ENCODE measurements at places on chromosomes 2 and 18.

- no peak for DNase-seq
Measured at GRCh38 chr2:235934059-235934773, 234.0 kb downstream of the GBX2 start.

GRCh38 chr2:169077674-169078240 is 8.4 kb downstream of the DHRS9 start:
- DNase-seq: no peak

DNA sequence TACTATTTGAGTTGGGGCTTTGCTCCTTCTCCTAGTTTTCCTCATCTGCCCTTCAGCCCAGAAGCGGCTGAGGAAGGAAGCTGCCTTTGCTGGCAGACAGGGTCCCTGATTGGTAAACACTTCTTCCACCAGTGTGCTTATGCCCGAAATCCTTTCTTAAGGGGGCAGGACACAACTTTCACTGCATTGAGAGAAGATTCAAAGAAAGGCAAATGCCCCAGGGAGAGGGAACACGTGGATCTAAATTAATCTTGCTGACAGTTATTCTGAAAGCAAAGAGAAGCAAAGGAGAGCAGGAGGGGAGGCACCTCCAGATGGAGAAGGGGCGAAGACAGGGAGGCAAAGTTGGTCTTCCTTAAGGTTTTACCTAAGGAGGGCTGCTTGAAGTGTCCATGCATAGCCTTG is 92.1 kb upstream of the EFEMP1 start:
- DNase-seq: no peak

DNA sequence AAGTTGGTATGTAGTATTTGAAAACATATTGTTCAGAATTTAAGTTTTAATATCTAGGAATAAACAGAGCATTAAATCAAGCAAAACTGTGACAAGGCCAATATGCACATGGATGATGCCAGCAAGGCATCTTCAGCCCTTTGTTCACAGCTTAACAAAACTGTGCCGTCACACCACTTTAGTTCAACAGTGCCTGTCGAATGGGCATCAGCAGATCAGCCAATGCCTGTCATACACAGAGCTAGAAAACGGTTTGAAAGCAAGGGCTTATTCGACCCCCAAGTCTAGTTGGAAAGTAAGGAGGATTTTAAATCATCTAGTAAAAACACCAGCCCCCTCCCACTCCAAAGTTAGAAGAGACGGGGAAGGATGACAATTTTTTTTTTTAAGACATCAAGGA is 16.7 kb downstream of the ZEB2 start:
- DNase-seq: no peak

DNA sequence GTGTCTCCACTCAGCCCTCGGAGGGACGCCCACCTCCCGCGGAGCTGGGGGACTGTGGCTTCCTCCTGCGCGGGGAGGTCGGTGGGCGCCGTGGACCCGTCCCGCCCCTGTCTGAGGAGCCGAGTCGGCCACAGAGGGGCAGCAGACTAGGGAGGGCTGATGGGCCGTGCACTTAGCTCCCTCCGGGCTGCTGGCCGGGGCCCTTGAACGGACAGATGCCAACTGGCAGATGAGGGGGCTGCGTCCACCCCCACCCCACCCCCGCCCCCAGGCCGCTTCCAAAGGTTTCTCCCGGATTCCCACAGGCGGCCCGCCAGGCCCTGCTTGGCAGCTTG is 10.4 kb upstream of the UBE2F start:
- no peak for DNase-seq

GRCh38 chr2:68696554-68696953 is 38.1 kb upstream of the ARHGAP25 start:
- no peak for DNase-seq

DNA sequence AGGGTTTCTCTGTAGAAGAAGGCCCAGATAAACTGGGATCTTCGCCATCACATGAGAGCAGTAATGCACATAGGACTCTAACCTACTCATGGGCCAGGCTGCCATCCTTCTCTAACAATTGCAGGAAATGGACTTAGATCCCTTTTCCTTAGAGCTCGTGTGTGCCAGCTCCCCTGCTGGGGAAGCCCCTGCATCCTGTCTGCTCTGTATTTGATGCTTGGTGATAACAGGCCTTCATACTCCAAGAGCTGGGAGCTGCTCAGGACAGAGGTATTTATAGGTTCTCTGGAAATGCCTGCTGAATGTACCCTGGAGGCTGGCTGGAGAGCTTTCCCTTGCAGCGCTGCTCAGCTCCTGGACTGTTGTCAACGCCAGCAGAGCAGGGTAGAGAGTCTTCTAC is 249.6 kb downstream of the MTX2 start:
- no peak for DNase-seq

DNA sequence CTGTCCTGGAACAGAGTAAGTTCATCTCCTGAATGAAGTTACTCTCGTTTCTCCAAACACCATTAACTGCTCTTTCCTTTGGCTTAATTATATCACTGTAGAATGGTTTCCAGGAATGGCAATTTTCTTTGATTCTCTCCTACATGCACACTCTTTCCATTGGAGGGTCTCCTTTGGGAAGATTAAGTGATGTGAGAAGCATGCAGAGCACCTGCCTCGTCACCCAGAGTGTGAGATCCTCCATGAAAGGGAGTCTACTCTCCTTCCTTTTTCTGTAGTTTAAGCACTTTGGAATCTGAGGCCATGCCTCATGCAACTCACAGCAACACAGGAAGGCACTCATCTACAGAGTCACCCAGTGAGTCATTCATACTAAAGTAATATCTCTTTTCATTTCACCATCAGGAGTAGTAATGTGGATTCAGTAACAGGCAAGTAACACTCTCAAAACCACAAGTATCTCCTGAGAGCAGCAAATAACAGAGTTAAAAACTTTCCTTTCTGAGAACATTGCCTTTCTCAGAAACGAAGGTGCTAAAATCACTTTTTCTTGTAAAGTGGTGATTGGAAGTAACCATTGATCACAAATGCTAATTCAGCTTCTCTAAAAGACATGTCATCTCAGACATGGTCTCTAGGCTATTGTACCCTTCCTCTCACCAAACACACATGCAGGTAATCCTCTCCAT is 52.8 kb upstream of the IL1RL1 start:
- DNase-seq: no peak

GRCh38 chr18:6718267-6718666 is 11.2 kb upstream of the ARHGAP28 start:
- no peak for DNase-seq

DNA sequence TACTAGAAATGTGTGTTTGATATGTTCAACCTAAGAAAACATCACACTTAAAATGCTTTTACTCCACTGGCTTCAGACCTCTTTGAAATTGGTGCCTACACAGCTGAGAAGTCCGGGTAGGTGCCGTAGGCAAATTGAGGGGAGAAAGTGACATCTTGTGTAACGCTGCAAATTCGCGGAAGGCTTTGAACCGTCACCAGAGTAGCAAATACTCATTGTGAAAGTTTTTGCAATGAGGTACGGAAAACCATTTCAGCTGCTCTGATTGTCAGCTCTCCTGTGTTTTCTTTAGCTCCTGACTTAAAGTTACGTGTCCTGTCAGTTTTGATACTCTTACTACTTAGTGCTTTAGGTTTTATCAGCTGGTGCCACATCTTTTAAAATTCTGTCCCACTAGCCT is 224.5 kb downstream of the FAM210A start:
- no peak for DNase-seq

- DNase-seq: no peak
Measured at GRCh38 chr2:63050334-63051041, at the start of gene OTX1. TSS of gene OTX1 (plus strand) at chr2:63050830. CDS start at chr2:63052991, 2,161 bp downstream.

DNA sequence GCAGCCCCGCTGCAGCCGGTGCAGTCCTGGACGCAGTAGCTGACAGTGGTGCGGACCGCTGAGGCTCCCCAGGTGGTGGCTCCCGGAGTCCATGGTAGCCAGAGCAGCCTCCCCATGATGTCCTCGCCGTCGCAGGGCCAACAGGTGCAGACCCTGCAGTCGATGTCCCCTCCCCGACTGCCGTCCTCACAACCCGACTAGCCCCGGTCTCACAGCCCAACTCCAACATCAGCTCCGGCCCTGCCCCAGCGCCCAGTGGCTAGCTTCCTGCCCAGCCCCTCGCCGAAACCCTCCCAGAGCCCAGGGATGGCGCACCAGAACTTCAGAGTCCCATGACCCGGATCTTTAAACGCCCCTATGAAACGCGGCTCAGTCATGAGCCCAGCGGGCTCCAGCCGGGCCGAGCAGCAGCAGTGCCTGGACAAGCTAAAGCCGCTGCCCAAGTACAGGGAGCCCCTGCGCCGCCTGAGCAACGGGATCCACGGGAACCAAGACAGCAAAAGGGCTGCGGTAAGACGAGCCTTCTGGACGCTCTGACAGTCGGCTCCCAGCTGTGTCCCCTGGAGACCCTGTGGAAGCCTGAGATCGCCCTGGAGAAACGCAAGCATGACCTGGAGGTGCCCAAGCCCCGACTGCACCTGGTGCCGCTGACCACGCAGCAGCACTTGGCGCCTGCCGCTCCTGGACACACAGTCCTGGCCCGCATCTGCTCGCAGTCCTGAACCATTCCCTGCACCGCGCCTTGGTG is 53.8 kb upstream of the TUBA3E start:
- no peak for DNase-seq

GRCh38 chr18:55268151-55268601 is 308.9 kb upstream of the CCDC68 start:
- no peak for DNase-seq

DNA sequence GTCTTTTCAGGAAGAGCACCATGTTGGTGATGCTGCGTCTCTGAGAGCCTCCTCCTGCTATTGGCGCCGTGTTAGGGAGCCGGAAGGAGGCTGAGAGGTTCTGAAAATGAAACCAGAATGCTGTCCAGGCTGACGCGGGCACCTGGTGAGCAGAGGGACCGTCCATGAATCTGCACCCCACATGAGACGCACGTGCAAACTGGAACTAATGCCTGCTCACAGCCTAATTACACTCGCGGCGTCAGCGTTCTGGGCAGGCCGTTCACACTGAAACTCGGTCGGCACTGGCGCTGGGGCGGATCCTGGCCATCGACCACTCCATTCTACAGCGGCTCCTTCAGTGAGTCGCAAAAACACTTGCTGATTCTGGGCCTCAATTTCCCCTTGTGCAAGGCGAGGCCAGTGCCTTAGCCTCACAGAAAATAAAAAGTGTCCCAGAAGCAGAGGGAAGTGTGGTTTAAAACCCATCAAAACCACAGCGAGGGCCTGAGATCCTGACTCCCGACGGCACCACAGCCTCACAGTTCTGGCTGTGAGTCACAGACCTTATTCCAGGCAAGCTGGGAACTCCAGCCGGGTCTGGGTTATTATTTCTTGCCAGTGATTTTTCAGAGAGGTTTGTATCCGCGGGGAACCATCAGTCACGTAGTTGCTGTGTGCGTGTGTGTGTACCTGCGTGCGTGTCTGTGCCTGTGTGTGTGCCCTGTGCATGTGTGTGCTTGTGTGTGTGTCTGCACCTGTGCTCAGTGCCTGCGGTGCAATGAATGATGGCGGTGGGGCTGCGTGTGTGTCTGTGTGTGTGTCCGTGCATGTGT is 49.1 kb upstream of the CTDP1 start:
- no peak for DNase-seq

DNA sequence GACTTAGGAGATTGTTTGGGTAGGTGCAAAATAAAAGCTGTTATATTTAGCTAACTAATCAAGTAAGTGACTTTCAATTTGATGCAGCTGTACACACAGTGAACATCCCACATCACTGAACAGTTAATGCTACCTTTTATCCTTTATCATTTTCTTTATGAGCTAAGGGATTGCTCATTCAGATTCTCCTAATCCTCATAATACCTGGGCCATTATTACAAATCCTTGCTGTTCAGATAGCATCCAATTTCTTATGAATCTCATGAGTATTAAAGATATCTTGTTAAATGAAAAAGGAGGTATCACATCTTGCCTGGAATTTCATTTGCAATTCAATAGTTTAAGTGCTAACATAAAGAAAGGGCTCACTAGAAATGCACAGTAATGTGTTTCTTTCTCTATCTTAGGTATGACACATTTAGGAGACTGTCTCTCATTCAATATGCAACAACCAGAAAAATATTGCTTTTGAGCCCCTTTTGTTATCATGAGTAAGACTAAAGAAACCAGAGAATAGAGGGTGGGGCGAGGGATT is 918.5 kb downstream of the CBLN2 start:
- no peak for DNase-seq

DNA sequence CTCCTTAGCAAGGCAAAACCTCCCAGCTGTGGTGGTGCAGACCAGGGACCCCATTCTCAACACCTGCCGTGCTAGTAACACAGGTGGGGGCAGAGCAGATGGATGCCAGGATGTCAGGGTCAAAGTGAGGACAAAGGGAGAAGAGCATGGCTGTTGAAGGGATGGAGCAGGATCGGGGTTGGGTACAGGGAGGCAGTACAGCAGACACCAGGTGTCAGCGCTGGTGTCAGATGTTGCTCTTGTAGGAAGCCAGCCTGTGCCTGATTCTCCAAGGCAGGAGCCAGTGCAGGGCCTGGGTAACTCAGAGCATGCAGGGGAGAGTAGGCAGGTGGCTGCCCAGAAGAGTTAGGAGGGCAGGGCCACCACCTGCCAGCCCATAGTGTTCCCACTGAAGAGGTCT is 222.1 kb upstream of the SPRED2 start:
- no peak for DNase-seq

DNA sequence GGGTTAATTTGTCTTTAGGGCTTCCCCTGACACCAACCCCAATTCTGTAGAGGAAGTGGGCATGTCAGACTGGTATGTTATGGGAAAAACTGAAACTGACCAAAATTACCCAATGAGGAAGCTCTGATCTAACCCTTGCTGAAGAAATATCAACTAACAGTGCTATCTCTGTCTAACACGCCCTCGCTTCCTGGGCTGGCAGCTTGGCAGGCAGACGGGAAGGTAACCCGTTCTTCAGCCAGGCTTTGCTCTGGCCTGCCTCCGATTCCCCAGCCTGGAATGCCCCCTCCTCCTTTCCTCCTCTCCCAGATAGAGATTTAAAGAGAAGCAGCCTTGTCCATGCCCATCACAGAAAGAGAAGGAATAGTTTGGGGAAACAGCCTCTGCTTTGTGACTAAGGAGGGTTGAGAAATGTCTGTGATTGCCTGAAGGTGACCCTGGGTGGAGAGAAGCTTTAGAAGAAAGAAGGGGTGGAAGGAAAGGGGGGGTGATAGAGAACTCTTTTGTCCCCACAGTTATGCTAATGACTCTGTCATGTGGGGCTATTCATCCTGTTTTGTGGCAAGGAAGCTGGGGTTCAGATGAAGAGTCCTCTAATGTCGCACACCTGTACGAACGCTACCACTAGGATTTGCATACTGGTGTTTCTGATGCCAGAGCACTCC is 15.4 kb downstream of the HK2 start:
- DNase-seq: no peak

DNA sequence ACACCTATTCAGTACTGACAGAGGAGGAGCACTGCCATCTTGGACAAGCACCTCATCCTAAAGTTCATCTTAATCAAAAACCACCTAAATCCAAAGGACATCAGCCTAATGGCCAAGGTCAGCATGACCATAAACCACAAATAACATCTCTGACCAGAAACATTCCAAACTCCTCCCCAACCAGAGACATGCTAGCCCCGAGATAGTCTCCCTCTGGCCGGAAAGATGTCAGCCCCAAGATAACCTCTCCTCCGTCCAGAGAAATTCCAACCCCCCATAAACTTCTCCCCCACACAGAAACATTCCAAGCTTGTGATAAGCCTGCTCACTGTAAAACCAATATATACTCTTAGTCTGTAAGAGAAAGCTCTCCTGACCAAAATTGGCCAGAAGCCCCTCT is 260.6 kb downstream of the CLIP4 start:
- DNase-seq: no peak

Data from tibial nerve (tissue), 4 donors.